Hematopoietic multipotent progenitor cell (in vitro differentiated cells): ENCODE measurements at places on chromosomes 6 and 20. TPM values are rescaled to one million over a fixed set of nuclear protein-coding genes. Genes with fewer than 3 reads are reported as not detected.

The CSNK2A1 gene
- 84.8 TPM for total RNA-seq

The SEMG1 gene
- not detected for total RNA-seq

The SLC17A3 gene
- not detected for total RNA-seq

The DLK2 gene
- total RNA-seq: 0.27 TPM

The FAM217A gene
- total RNA-seq: not detected

The DNMT3B gene
- total RNA-seq: 24.8 TPM

The CAGE1 gene
- total RNA-seq: 1.1 TPM

The PRDM1 gene
- total RNA-seq: 0.27 TPM

The SRXN1 gene
- total RNA-seq: 8.1 TPM

The TUBE1 gene
- 11.6 TPM for total RNA-seq

The MUCL3 gene
- total RNA-seq: not detected

The ADGB gene
- total RNA-seq: under 0.01 TPM

The IL17A gene
- total RNA-seq: under 0.01 TPM

The SYTL3 gene
- 6.5 TPM for total RNA-seq

The EFCAB8 gene
- total RNA-seq: under 0.01 TPM

The CDYL gene
- total RNA-seq: 53.1 TPM
